Stimulated activated CD4-positive, alpha-beta T cell treated with anti-CD3 and anti-CD28 coated beads, Interleukin-15, amount 100 ng/mL, for 1 hour (primary cell): ENCODE measurements at places on chromosomes 5 and 9.

GRCh38 chr9:127086771-127087170 lies 35.7 kb downstream of the ANGPTL2 start:
- no peak for DNase-seq

GRCh38 chr5:999032-999501 lies 9.5 kb upstream of the NKD2 start:
- no peak for DNase-seq

- no peak for DNase-seq
Observed at GRCh38 chr9:5917888-5918287, 27.2 kb downstream of the MLANA start.

GRCh38 chr5:9515436-9515835 lies 30.4 kb downstream of the SEMA5A start:
- no peak for DNase-seq

- DNase-seq: no peak
Observed at GRCh38 chr9:27414220-27414761, 109.8 kb upstream of the IFNK start.

- no peak for DNase-seq
Observed at GRCh38 chr9:20714442-20715415, 30.7 kb downstream of the FOCAD start.
